ENCODE measurements at places on chromosomes 16 and 17. TPM values are rescaled to one million over a fixed set of nuclear protein-coding genes. Genes with fewer than 3 reads are reported as not detected.

The GPR139 gene
- polyA plus RNA-seq: 0.07 TPM

The CDH11 gene
- polyA plus RNA-seq: 3.7 TPM

The GPR179 gene
- polyA plus RNA-seq: 0.05 TPM

The KRTAP4-9 gene
- polyA plus RNA-seq: not detected

The TMEM170A gene
- 11.1 TPM for polyA plus RNA-seq

The NACA2 gene
- polyA plus RNA-seq: 0.43 TPM

The XYLT2 gene
- 19.5 TPM for polyA plus RNA-seq

The BHLHA9 gene
- polyA plus RNA-seq: not detected

The TLCD2 gene
- polyA plus RNA-seq: 1.5 TPM

The CES3 gene
- 0.32 TPM for polyA plus RNA-seq

Data from thymus (tissue), 14 donors.